A172 (cell line): ENCODE measurements at places on chromosomes 6 and 20. TPM values are rescaled to one million over a fixed set of nuclear protein-coding genes. Genes with fewer than 3 reads are reported as not detected.

Gene KCNG1
- 6.2 and 12.4 TPM in 2 replicates for total RNA-seq

Gene HLA-F
- 8.2 and 13.3 TPM in 2 replicates for total RNA-seq

Gene MCHR2
- total RNA-seq: 0.14 TPM in 1 of 2 replicates, not detected in the other

Gene SAMD5
- 1.8 and 2.7 TPM in 2 replicates for total RNA-seq

Gene EYS
- 0.24 and 0.81 TPM in 2 replicates for total RNA-seq

Gene RWDD2A
- 3.7 and 4.8 TPM in 2 replicates for total RNA-seq

Gene CCN6
- not detected in 2 replicates for total RNA-seq

Gene TTPAL
- 9.8 and 10.9 TPM in 2 replicates for total RNA-seq

Gene CRISP1
- total RNA-seq: not detected in 2 replicates

Gene FOXF2
- total RNA-seq: not detected in 2 replicates

Gene SLC22A7
- total RNA-seq: not detected in 2 replicates

Gene RSPH9
- total RNA-seq: not detected in 2 replicates

Gene SIM1
- not detected in 2 replicates for total RNA-seq

Gene HTR1E
- total RNA-seq: not detected in 2 replicates

Gene PXT1
- not detected in 2 replicates for total RNA-seq

Gene TCP11
- total RNA-seq: not detected in 2 replicates

Gene BPIFB4
- total RNA-seq: not detected in 2 replicates

Gene METTL24
- not detected in 2 replicates for total RNA-seq

Gene OR12D3
- total RNA-seq: not detected in 2 replicates

Gene PAK5
- not detected in 2 replicates for total RNA-seq

Gene LST1
- total RNA-seq: not detected in 2 replicates

Gene SLC35F1
- not detected in 2 replicates for total RNA-seq

Gene CST4
- not detected in 2 replicates for total RNA-seq

Gene APMAP
- 169 and 171 TPM in 2 replicates for total RNA-seq

Gene REM1
- not detected in 2 replicates for total RNA-seq

Gene SLC17A2
- not detected in 2 replicates for total RNA-seq

Gene ZNF831
- not detected in 2 replicates for total RNA-seq

Gene TP53TG5
- total RNA-seq: not detected in 2 replicates

Gene CRIP3
- total RNA-seq: not detected in 2 replicates

Gene SLC52A3
- total RNA-seq: 0.03 and 0.22 TPM in 2 replicates

Gene MUCL3
- 0.43 TPM in 1 of 2 replicates, not detected in the other for total RNA-seq

Gene KIF25
- not detected in 2 replicates for total RNA-seq
